ENCODE measurements at places on chromosomes 1 and 21.

DNA sequence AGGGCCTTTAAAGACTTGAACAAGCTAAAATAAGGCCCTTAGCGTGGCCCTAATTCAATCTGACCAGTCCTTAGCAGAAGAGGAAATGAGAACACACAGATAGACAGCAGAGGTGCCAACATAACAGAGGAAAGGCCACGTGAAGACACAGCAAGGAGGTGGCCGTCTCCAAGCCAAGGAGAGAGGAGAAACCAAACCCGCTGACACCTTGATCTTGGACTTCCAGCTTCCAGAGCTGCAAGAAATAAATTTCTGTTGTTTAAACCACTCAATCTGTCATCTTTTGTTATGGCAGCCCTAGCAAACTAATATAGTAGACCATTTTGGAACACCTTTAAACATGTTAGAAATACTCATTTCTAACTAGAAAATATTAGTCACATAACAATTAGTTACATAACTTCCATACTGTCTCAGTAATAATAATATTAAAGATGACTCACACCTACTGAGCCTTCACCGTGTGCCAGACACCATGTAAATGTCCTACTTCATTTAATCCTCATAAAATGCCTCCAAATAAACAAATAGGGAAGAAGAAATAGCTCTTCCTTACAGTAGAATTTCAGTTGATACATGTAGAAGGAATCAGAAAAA is 47.9 kb downstream of the S1PR1 start:
- no peak for DNase-seq

DNA sequence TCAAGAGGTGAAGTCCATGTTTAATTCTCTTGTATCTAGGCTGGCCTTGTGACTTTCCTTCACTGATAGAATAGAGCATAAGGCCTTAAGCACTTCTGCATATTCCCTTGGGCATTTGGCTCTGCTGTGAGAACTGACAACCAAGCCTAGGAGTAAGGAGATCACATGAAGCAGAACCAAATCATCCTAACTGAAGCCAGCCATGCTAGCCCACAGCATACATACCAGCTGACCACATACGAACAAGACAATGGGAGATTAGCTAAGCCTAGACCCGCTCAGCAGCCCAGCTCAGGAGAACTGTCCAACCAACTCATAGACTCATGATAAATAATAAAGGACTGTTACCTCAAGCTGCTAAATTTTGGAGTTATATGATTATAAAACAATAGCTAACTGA is 114.6 kb upstream of the NEK7 start:
- no peak for DNase-seq

DNA sequence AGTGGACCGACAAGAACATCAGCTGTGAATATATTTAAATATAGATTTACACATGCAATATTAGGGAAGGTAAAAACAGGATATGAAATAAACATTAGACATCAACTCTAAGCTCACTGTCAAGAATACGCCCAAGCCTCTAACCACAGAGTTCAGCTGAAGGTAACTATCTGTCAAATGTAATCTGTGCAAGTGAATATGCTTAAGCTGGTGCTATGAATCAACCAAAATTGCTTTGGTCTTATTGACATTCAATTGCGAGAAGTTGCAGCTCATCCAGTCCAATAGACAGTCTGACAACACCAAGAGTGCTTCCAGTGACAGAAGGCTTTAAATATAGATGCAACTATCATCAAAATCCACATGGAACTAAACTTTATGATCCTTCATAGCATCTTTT is 32.3 kb downstream of the USH2A start:
- no peak for DNase-seq

GRCh38 chr1:46413596-46413985 is 19.5 kb downstream of the FAAH start:
- no peak for DNase-seq

- DNase-seq, result no peak
These were observed 174.7 kb downstream of the HHIPL2 start for GRCh38 chr1:222373216-222373615.

- DNase-seq, result no peak
These were observed 97.5 kb upstream of the TSPAN2 start for GRCh38 chr1:115186711-115187265.

DNA sequence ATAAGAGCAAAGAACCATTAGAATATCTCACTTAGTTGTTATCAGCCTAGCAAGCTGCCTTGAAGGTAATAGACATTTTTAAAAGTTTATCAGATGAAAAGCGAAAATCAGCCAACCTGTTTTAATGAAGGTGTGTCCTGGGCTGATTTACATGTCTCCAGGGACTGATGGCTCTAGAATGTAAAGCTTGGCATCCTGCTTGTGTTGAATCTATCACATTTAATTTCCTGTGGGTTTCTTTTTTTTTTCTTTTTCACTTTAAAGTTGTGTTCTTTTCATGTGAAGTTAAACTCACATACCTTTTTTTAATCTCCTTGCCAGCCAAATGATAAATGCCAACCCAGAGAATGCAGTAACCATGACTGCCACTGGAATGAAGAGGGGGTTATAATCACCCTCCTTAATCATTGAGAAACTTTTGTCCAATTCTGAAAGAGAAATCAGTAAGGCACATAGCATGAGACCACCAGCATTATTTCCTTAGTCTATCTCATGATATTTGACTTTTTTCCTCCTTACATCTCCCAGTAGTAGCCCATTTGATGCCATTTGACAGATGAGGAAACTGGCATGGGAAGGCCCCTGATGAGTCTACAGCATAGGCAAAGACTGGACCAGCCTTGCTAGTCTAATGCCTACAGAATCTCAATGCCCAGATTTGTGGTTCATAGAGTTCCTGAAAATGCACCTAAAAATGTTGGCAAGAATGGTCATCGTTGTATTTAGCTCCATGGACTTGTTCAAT is 10.0 kb downstream of the SELL start:
- no peak for DNase-seq

GRCh38 chr1:23008901-23009300 is 6.8 kb downstream of the TEX46 start:
- no peak for DNase-seq

GRCh38 chr1:54681358-54681757 is 34.3 kb upstream of the TTC4 start:
- DNase-seq, result no peak

- no peak for DNase-seq
These were observed 93.6 kb downstream of the SIM2 start for GRCh38 chr21:36792505-36792967.

DNA sequence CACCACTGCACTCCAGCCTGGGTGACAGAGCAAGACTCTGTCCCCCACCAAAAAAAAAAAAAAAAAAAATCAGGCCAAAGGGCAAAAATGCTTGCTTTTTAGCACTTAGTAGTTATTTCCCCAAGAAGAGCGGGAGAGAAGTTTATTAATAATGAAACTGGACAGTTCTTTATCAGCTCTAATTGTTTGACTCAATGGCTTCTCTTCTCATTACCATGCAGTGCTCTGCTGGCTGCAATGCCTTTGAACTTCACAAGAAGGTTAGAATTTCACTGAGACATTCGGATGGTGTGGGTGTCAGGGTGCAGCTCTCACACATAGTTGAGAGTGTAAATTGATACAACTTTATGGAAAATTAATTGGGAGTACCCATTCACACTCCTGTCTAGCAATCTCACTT is 63.7 kb downstream of the EDARADD start:
- DNase-seq, result no peak

DNA sequence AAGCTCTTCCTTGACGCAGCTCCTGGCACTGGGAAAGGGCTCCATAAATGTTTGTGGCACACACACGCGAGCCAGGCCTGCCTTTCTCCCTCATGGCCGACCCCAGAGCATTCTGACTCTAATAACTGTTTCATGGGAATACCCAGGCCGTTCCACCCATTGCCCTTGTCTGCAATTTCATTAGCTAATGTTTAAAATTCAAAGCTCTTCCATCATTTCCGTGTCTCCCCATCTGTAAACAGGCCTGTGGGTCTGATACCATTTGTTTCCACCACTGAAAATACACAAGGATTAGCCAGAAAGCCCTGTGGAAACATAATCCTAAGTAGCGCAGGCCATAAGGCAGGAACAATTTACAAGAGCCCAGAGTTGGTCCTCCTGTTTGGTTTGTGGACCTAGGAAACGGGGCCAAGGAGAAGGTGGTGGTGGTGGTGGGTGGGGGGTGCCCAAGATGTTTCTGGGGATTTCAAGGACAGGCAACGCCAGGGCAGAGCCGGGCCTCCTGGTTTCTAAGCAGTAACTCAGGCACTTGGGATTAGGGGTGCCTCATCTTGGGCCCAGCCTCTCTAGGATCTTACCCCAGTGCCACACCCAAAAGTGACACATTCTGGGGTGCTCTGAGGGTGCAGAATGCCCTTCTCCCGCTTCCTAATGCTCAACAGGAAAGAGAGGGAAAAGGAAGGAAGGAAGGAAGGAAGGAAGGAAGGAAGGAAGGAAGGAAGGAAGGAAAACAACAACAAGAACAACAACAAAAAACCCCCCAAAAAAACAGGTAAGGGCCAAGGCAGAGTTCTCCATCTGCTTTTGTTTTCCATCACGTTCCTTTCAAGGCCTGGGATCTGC is 79.4 kb downstream of the SSBP3 start:
- no peak for DNase-seq

DNA sequence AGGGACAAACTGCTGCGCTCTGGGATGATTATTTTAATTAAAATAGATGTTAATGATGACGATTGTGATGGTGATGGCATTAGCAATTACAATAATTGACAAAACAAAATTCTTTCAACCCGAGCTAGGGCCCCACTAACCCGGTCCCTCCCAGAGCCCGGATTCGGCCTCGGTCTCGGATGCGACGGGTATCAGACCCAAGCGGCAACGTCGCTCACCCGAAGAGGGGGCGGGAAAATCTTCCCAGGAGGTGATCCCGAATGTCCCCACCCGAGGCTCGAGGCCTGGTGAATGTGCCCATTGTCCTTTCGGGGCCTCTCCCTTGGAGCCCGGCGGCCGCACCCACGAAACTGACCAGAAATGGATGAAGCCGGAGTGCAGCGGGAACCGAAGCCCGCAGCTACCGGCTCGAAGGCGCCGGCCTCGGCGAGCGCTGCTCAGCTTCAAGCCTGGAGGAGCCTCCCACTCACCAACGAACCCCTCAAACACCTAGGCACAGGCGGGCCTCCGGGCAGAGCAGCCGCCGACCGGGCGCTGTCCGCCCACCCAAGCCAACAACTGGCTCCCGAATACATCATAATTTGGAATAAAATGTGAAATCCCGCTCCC is 1.2 kb downstream of the TAL1 start:
- DNase-seq, result no peak

- DNase-seq, result no peak
These were observed 4.9 kb upstream of the KCNK1 start for GRCh38 chr1:233608988-233609387.

GRCh38 chr1:239723776-239724367 is 337.5 kb downstream of the CHRM3 start:
- no peak for DNase-seq

GRCh38 chr1:218205721-218206120 is 79.4 kb upstream of the RRP15 start:
- DNase-seq, result no peak

GRCh38 chr21:46052703-46053651 is 44.9 kb upstream of the COL6A2 start:
- DNase-seq, result peak; percentile 57

GRCh38 chr1:53947172-53947907 is 1.2 kb downstream of the LRRC42 start:
- no peak for DNase-seq
